ENCODE measurements at places on chromosomes 11 and 22.

- DNase-seq, result peak; percentile 8
Observed at GRCh38 chr11:106101819-106102218, 24.4 kb downstream of the AASDHPPT start.

- DNase-seq, result peak; percentile 11
Observed at GRCh38 chr11:35905646-35906276, 38.1 kb upstream of the LDLRAD3 start.

DNA sequence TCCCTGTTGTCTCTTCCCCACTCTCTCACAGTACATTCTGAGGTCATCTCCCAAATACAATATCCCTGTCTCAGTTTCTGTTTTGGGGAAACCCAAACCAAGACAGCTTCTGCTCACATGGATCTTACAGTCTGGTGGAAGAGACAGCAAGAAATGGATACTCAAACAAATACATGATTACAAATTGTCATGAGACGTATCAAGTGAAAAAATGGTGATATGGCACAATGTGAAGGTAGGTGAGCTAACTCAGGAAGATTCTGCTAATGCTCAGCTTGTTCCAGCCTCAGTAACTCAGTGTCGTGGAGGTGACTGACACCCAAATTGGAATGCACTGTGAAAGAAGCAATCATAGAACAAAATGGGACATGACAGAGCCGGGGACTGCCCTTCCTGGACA, 68.3 kb downstream of the CHST1 start:
- no peak for DNase-seq

DNA sequence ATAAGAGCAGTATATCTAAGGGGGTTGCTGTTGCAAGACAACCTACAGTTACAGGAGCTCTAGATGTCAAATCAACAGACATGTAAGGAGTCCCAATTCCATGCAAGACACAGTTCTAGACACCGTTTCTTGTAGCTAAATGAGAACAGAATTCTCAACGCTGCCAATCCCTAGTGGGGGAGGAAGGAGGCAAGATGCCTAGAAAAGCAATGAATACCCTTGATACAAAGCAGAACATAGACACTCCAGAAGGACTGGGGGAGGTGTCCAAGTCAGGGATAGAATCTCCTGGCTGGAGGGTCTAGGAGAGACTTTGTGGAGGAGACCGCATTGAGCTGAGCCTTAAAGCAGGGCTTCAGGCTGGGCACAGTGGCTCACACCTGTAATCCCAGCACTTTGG, 280.2 kb downstream of the BUD13 start:
- no peak for DNase-seq

GRCh38 chr11:57899378-57899777, 124.3 kb upstream of the OR9Q1 start:
- DNase-seq, result no peak

- no peak for DNase-seq
Observed at GRCh38 chr11:85810521-85810870, 445 bp downstream of the SYTL2 start.

DNA sequence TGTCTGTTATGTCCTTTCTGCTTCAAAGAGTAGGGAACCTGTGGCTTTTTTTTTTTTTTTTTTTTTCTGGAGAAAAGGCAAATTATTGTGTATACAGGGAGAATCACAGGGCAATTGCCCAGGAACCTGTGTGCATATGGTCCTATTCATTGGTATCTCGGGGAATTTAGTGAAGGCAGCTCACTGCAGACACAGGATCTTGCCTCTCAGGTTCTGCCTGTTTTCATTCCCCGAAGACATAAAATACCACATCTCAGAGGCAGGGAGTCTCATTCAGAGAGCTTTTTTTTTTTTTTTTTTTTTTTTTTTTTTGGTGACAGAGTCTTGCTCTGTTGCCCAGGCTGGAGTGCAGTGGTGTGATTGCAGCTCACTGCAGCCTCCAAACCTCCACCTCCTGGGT, 88.3 kb downstream of the OSBP2 start:
- DNase-seq, result no peak

GRCh38 chr11:74307434-74307833, 4.0 kb downstream of the P4HA3 start:
- DNase-seq, result peak; percentile 64

GRCh38 chr22:45583504-45583903, 80.8 kb downstream of the FBLN1 start:
- no peak for DNase-seq

DNA sequence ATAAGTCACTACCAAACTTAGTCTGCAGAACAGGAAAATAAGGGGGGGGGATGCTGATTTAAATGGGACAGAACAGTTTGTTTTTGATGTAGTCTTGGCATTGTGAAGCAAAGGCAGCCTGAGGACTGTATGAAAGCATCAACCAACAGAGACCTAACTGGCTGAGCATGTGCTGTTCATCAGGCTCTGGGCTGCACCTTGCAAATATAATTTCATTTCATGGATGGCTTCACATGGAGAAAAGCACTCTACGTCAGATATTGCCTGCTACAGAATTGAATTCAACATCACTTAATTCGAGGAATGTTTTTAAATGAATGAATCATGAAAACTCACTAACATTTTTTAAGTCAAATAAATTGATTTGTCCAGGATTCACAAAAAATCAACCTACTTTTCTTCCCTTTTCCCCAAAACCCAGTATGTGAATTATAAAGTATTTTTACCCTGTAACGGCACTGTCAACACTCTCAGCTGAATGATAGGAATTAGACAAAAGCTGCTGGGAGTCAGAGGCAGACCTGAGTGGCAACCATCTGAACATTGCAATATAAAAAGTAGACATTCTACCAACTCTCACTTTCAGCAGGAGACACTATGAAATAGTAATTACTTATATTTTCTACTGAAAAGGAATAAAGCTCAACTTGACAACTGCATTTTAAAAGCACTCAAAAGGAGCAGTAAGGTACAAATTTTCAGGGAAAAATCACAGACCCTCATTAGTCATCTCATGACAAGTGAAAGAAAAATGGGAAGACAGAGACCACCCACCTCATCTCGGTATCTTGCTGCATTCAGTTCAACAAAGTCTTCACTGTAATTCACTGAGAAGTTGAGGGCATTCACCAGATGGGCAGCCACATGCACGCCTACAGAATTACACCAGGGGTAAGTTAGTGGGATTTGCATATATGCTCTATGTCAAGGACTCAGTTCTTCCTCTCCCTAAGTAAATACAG, 47.5 kb downstream of the NOX4 start:
- DNase-seq, result no peak

- DNase-seq, result peak; percentile 25
Observed at GRCh38 chr11:11607772-11608171, 14.0 kb downstream of the GALNT18 start.

GRCh38 chr11:113296447-113297205, 17.8 kb upstream of the TTC12 start:
- DNase-seq, result peak; percentile 28

DNA sequence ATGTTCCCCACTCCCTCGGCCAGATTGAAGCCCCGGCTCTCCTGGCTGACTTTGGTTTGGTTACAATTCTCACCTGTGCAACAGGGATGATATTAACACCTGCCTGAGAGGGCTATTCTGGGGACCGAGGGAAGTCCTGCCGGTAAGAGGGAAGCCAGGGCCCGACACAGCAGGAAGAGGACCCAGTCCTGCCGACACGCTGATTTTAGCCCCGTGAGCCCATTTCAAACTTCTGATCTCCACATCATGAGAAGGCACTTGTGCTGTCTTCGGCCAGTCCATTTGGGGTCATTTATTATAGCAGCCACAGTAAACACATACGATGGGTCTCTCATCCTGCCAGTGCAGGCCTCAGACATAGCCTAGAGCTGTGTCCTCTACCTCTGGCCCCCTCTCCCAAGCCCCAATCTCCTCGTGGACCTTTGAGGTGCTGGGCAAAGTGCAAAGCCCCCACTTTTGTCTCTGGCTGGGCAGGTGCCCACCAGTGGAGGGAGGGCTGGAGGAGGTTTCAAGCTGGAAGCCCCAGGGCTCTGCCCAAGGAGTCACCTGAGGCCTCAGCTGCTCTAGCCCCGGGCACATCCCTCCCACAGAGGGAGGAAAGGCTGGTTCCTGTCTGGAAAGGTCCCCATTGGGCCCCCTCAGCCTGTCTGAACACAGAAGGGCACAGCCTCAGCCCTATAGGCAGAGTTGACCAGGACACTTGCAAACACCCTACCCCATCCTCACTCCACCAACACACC, 59.1 kb upstream of the FGF3 start:
- DNase-seq, result no peak

GRCh38 chr22:30720263-30720837, 25.7 kb downstream of the OSBP2 start:
- DNase-seq, result no peak

DNA sequence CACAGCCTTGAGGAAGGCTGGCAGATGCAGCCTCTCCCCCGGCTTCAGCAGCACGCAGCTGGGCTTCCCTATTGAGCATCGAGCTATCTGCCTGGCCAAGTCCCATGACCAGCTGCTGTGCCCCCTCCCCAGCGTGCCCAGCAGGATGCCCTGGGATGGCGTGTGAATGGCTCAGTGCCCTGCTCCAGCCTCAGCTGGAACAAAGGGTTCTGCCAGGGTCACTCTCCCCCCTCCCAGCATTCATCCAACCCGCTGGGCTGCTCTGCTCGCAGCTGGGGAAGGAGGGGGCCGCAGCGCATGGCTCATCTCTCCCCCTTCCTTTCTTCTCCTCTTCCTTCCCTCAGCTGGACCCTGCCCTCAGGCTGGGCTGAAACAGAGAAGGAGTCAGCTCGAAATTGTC, 14.5 kb downstream of the LRP4 start:
- DNase-seq, result no peak

DNA sequence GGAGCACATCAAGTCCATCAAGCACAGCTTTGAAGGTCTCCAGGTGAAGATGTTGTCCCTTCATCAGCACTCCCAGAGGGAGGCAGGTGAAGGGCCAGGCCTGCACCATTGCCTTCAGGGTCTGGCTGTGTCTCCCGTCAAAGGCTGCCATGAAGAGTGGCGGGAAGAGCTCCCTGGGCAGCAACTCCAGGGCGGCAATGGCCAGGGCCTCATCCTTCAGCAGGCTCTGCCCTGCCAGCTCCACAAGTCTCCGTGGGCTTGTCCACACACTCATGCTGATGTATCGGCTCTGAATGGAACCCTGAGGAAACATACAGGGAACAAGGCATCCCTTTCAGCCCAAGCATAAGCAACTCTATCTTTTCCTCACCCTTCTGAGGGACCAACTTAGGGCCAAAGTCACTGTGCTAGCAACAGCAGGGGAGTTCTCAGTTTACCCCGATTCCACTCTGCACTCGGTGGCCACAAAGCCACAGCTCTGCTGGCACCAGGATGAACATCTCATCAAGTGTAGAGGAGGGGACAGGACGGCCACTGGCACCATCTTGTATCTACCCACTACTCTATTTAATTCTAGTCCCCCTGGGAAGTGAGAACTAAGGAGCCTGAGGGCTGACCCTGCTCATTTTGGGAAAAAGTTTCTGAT, 8.2 kb downstream of the PRAME start:
- no peak for DNase-seq

- peak; percentile 60 for DNase-seq
Observed at GRCh38 chr11:70191495-70192140, 11.5 kb upstream of the FADD start.

DNA sequence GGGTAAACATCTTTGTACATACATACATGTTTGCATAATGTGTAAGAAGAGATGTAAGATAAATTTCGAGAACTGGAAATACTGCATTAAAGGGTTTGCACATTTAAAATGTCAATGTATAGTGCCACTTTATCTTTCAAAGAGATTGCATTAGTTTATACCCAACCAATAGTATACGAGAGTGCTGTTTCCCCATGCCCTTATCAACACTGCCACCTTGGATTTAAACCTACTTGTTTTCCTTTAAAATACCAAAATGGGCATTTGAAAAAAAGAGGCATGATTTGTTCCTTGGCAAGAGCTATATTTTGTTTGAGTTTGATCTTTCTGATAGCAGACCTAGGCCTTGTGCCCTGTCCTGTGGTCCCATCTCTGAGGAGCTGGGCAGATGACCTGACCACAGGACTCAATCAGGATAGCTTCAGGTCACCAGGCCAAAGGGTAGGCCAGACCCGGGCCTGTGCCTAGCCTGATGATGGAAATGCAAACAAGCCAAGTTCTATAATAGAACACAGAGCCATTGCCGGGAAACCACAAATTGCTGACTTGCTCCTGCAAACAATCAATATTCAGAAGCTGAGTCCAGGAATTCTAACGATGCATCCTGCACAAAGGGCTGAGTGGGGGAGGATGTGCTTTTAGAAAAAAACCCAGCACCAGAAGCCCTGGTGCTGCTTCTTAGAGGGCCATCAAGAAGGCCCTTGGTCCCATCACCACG, 16.9 kb upstream of the ALG8 start:
- DNase-seq, result no peak

DNA sequence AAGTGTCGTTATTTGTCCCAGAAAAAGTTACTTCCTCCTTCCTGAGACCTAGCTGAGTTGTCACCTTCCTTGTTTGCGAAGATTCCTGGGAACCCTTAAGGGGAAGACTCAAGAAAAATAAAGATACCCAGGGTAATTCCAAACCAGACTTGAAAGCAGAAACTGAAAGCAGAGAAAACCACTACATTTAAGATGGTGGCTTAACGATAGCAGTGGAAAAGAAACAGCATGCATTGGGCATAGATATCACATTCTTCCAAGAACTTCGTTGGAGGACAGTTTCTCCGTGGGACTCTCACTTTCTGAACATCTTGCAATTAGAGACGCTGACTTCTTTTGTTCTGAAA, 89.1 kb downstream of the FAM76B start:
- no peak for DNase-seq

DNA sequence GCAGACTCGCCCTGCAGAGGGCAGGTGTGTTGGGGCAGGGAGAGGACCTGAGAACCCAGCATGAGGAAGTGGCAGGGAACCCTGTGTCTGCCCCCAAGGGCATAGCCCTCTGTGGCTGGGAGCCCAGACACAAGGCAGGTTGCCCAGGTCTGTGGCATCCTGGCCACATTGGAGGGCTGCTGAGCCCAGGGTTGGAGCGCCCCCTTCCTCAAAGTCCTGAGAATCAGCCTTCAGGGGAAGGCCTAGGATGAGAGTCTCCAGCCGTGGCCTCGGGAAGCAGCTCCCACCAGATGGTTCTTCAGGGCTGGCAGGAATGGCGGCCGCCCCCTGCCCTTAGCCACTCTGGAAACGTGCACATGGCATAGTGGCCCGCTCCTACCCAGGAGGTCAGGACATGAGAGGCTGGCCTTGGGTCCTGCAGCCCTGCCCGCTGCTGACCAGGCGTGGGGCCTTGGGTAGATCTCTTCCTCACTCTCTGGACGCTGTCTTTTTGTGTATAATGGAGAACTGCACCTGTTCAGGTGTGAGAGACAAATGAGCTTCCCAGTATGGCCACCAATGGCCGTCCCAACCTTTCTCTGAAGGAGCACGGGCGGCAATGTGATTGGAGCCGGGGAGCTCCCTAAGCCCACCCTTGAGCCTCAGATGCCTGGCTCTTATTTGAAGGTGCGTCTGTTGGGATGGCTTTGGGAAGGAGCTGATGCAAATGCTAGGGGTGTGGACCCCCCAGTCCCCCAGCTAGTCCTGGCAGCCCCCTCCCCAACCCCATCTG, 4.6 kb upstream of the CDC42BPG start:
- DNase-seq, result no peak

- DNase-seq, result no peak
Observed at GRCh38 chr22:31120230-31120629, 2.5 kb upstream of the INPP5J start.

GRCh38 chr22:28627791-28628190, 51.8 kb downstream of the TTC28 start:
- DNase-seq, result no peak

All from RPMI7951 (cell line).